Stimulated activated CD8-positive, alpha-beta memory T cell treated with anti-CD3 and anti-CD28 coated beads, Interleukin-7, amount 100 ng/mL, for 1 hour (primary cell): ENCODE measurements at places on chromosomes 1 and 21.

- no peak for DNase-seq
Observed at GRCh38 chr1:34268311-34268954, 91.7 kb downstream of the C1orf94 start.

DNA sequence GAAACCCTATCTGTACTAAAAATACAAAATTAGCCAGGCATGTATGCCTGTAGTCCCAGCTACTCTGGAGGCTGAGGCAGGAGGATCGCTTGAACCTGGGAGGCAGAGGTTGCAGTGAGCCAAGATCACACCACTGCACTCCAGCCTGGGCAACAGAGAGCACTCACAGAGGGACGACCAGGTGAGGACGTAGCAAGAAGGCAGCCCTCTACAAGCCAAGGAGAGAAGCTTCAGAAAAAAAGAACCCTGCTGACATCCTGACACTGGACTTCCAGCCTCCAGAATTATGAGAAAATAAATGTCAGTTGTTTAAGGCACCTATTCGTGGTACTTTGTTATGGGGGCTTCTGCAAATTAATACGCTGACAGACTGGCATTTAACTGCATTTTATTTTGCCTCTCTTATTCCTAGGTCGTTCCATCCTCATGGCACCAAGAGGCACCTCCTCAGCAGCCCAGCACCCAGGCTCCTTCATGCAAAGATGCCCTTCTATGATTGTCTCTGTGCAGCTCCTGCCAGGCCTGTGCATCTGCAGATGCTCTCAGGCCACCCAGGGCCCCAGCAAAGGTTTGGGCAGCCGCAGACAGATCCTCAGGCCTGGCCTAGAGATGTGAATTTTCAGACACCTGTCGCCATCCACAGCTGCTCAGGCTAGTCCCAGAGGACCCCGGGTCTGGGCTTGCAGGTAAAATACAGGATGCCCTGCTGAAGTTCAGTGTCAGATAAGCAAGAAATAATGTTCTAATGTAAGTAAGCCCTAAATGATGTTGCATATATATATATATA is 86.0 kb upstream of the COX20 start:
- no peak for DNase-seq

DNA sequence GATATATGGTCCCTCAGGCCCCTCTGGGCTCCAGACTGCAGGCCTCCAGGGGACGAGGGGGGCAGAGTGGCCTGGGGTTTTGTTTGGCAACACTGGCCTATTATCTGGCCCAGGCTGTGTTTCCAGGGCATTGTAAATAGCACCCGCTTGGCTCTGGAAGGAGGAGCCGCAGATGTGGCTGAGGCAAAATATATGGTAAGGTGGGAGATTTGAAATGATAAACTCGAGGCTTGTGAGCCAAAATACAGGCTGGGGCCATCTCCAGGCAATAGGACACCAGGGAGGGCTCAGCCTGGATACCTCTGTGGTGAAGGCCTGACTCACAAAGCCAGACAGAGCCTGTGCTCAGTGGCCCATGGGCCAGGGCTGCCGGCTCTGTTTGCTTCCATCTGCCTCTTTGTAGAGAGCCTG is 14.0 kb downstream of the NAV1 start:
- no peak for DNase-seq

DNA sequence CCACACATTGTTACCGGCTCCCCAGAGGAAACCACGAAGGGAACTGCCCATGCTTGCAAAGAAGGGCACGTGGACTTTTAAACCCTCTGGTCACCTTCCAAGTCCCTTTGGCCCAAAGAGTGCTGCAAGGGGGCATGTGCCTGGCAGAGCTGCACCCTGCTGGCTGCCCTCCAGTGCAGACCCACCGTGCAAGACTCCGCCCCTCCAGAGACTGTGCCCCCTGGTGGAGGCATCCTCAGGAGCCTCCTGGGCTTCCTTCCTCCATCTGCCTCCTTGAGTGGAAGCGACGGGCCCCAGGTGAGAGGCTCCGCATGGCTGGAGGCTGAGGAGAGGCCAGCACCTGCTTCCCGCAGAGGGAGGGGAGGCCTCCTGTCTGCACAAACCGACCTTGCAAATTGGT is 100.6 kb downstream of the CRYAA start:
- DNase-seq, result peak; percentile 21

GRCh38 chr21:17777072-17777765 is 41.9 kb downstream of the C21orf91 start:
- no peak for DNase-seq

- no peak for DNase-seq
Observed at GRCh38 chr1:183911285-183911684, 106.4 kb downstream of the RGL1 start.

DNA sequence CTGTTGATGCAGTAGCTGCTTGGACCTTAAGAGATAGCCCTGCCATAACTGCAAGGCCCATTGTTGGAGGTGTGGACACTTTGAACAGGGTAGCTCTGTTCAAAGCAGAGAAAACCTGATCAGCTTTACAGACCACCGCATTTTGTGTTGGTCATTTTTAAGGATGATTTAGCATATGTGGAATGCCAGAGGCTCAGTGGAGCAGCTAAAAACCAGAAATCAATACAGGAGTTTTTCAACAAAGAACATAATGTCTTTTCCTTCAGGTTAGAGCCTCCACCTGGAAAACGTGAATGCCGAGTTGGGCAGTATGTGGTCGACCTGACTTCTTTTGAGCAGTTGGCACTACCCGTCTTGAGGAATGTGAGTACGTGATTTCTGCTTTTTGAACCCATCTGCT is 5.7 kb downstream of the NTPCR start:
- no peak for DNase-seq

- no peak for DNase-seq
Observed at GRCh38 chr1:208194944-208195343, 49.2 kb downstream of the PLXNA2 start.

GRCh38 chr1:24551290-24551959 is 4.5 kb upstream of the NCMAP start:
- no peak for DNase-seq

DNA sequence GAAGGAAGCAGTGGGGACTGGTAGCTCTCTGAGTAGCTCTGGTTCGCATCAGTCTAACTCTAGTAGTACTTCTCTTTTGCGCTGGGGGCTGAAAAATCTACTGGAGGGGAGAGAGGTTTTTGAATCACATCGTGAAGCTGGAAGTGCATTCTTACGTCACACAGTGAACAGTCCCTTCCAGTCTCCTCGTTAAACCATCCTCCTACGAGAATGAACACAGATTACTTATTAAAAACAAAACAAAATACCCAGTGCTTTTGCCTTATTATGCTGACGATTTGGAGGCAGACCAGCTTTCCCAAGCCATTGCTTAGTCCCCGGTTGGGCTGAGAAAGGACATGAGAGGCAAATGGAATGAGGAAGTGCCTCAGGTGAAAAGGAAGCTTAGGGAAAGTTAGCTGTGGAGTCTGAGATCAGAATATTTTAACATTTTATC is 16.1 kb downstream of the HUNK start:
- DNase-seq, result no peak

GRCh38 chr1:156559086-156559796 is 13.1 kb downstream of the IQGAP3 start:
- no peak for DNase-seq

DNA sequence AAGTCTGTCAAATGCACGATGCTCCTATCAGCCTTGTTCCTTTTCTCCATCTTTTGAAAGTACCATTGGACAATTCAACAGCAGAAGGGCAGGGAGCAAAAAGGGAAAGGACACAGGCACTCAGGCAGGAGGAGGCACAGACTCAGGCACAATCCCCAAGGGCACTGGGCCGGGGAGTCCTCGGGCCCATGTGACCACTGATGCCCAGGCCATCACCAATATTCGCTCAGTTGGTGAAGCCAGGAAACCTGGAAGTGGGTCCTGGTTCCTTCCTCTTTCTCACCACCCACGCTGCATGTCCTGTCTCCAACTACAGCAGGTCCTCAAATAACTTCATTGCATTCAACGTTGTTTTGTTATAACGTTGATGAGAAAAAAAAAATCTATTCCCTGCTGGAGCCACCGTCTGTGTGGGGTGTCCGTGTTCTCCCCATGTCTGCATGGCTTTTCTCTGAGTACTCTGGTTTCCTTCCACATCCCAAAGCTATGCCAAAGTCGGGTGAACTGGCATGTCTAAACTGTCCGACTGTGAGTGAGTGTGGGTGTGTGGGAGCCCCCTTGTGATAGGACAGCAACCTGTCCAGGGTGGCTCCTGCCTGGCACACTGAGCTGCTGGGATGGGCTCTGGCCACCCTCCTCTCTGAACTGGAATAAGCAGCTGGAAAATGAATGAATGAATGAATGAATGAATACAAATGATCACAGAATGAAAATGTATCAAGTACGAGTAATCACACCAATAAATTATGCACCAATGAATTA is 12.5 kb downstream of the NID1 start:
- no peak for DNase-seq

DNA sequence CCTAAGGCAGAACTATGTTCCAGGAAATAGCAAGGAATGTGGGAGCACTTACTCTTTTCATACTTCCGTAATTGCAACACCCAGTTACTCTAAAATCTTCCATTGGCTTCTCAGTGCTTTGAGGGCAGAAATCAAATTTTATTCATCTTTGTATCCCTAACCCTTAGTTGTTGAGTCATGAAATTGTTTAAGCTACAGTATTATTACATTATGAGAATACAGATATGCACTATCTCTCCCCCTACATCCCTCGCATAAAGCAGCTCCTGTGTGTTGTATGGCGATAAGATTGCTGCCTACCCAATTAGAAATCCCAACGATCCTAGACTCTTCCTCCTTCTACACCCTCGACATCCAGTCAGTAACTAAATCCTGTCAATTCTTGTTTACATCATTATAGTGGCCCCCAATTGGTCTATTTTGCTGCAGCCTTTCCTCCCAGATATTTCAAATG is 2.6 kb downstream of the AIDA start:
- DNase-seq, result no peak

DNA sequence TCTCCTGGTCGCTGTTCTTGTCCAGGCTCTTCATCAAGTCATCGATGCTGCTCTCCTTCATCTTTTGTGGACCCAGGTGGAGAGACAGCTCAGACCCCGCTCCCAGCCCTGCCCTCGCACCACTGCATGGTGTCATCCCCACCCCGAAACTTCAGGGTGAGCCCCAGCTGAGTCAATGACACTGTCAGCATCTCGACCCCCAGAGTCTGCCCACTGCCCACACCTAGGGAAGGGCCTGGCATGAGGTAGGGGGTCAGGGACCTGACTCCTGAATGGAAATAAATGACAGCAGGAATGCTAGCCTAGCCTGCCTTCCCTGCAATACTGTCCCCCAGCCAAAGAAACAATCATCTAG is 1.6 kb upstream of the S100A6 start:
- DNase-seq, result no peak

DNA sequence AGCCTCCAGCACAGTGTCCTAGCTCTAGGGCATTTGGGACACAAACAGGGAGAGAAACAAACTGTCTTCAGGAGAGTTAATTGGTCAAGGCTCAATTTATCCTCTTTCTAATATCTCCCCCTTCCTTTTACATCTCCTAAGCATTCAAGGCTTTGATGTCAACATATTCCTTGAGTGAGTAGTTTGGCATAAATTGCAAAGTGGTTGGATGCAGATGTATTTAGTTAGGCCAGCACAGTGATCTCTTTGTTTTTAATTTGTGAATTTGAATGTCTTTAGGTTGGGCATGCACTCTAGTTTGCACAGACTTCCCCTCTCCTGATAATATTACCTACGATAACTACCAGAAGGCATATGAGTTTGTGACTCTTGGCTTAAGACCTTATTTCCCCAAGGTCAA is 12.5 kb upstream of the OLFML2B start:
- no peak for DNase-seq

- no peak for DNase-seq
Observed at GRCh38 chr1:33176362-33176850, 5.4 kb downstream of the TRIM62 start.

GRCh38 chr1:46582972-46583371 is 21.1 kb downstream of the MKNK1 start:
- DNase-seq, result no peak

- DNase-seq, result no peak
Observed at GRCh38 chr1:208117409-208117808, 126.8 kb downstream of the PLXNA2 start.

DNA sequence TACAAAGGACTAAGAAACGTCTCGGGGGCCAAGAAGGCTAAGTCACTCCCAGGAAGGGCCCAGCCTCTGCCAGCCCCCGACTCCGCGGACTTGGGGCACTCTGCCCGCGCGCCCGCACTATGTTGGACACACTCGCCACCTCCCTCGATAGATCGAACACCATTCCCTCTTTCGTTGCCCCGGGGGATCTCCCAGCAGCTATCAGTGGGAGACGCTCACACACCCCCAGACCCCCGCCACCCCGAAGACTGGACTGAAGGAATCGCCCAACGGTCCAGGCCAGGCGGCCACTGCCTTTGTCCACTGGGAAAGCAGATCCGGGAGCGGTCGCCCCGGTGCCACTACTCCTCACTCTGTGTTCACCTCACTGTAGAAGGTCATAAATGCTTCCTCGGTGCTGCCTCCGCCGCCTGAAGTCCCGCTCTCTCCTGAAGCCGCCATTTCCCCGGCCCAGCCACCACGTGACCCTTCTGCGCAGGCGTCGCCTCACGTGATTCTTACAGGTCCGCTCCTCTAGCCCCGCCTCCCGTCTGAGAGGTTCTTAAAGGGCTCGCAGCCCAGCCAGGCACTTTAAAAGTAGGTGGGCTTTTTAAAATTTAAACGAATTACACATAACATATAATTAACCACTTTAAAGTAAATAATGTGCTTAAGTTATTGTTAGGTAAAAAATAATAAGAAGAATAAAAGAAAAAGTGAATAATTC is at the start of gene DNAJC8:
Gene DNAJC8, minus strand, starts transcription at position 472 of the 706 bp plus-strand sequence. Its CDS starts 31 bp downstream, at position 441.
- DNase-seq, result peak; percentile 86
